ENCODE measurements at places on chromosomes 12 and 14.

DNA sequence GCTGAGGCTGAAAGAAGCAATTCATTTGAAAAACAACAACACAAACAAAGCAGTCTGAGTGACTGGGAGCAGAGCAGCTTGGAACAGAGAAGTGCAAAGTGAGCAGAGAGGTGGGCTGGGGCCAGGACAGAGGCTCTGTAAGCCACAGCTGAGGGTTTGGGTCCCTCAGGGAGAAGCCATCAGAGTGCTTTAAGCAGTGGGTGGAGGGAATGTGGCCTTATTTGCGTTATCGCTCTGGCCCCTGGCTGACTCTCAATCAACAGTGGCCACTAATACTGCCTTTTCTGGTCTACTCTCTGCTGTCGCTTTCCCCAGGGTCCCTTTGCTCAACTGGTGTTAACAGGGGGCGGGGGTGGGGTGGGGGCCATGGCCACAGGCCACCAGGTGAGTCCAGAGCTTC, 44.2 kb downstream of the IRF2BPL start:
- no peak for DNase-seq

GRCh38 chr12:52876372-52876771, 27.6 kb upstream of the KRT78 start:
- DNase-seq = no peak

DNA sequence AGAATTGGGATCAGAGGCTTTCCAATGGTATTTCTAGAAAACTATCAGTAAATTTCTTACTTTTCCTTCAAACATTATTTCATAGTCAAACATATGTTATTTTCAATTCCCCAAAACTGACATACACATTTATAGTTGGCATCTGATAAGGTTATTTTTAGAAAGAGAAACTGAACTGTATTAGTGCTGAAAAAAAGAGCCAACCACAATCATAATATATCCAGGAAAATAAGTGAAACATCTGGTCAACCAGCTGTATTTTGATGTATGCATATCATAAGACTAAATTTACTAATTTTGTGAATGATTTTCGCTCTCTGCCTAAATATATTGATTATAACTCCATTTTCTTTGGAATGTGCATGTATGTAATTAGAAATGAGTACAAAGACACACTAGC, 554.2 kb downstream of the FLRT2 start:
- DNase-seq = no peak

GRCh38 chr12:67523538-67523937, 125.0 kb upstream of the DYRK2 start:
- no peak for DNase-seq

- no peak for DNase-seq
These were observed 10.0 kb downstream of the BHLHE41 start for GRCh38 chr12:26114720-26115401.

GRCh38 chr14:52312931-52313355, 1.2 kb upstream of the PTGER2 start:
- DNase-seq = no peak

- no peak for DNase-seq
These were observed 151.5 kb upstream of the MGAT4C start for GRCh38 chr12:86407620-86408208.

- DNase-seq = no peak
These were observed 16.2 kb downstream of the SLC25A29 start for GRCh38 chr14:100289916-100290606.

- no peak for DNase-seq
These were observed 115.5 kb downstream of the FUT8 start for GRCh38 chr14:65528069-65528468.

GRCh38 chr12:64304571-64304970, 82.5 kb upstream of the KICS2 start:
- DNase-seq = no peak

DNA sequence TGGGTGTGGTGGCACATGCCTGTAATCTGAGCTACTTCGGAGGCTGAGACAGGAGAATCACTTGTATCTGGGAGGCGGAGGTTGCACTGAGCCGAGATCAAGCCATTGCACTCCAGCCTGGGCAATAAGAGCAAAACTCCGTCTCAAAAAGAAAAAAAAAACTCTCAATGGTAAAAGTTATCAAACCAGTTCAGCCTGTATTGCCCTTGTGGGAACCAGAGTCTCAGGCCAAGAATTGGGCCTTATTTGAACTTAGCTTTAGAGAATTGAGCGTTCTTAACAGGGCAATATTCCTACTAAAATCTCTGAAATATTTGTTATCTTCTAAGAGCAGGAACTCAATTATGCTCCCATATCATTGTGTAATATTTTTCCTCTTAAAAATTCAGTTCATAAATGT, 7.7 kb upstream of the MDM2 start:
- DNase-seq = no peak

DNA sequence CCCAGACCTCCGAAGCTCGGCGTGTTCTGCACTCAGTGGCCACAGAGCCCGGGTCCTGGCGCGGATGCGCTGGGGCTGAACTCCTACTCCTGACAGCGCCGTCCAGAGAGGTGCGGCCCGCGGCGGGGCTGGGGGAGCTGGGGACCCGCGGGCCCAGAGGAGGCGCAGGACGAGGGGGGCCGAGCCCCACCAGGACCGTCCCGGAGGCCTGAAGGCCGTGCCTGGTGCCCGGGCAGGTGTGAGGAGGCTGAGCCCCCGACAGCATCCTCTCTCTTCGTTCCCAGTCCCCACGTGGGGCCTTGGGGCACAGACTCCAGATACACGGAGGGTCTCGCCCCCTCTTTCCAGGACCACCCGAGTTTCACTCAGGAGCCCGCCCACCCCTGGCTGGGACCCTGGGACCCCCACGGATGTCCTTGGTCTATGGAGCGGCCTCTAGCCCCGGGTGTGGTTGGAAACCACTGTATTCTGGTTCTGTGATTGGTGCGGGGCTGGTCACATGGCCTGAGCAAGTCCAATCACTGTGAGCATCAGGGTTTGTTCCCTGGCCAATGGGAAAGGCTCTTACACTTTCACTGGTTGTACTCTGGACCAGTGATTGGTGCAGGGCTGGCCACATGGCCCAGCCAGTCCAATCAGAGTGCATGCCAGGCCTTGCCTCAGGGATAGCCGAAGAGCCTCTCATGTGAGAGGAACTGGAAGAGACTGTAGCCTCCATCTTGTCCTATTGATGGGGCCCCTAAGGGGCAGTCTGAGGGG, 217.6 kb upstream of the SFSWAP start:
- no peak for DNase-seq

GRCh38 chr14:98194821-98195220, 1077.2 kb downstream of the BCL11B start:
- DNase-seq = no peak

DNA sequence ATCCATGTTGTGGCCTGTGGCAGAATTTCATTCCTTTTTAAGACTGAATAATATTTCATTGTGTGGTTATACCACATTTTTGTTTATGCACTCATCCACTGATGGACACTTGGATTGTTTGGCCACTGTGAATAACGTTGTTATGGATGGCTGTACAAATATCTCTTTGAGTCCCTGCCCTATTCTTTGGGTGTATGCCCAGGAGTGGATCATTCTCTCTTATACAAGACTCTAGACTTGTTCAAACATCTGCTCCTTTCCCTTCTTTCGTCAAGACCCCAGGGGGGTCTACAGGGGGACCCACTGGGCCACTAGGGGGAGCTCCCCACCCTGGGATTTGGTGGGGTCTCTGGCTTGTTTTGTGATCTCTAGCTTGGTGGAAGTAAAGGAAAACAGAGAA, 77.4 kb downstream of the FBXL14 start:
- DNase-seq = peak; percentile 63

- DNase-seq = peak; percentile 45
These were observed 1.4 kb downstream of the NFYB start for GRCh38 chr12:104136577-104136976.

Measured in NCI-H82 (cell line).